ENCODE measurements at places on chromosomes 2 and 18.

DNA sequence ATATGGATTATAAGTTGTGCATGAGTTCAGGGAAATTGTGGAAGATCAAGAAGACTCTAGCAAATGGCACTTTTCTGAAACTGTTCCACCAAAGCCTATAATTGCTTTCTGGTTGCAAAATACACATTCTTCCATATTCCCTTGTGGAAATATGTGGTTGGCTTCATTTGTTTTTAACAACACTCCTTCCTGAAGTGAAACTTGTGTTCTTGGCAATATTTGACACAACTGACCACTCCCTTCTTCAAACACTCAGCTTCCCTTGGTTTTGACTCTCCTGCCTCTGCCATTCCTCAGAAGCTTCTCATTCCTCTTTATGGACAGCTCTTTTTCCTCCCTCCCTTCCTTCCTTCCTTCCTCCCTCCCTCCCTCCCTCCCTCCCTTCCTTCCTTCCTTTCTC is 192.3 kb downstream of the PMAIP1 start:
- DNase-seq, result no peak

DNA sequence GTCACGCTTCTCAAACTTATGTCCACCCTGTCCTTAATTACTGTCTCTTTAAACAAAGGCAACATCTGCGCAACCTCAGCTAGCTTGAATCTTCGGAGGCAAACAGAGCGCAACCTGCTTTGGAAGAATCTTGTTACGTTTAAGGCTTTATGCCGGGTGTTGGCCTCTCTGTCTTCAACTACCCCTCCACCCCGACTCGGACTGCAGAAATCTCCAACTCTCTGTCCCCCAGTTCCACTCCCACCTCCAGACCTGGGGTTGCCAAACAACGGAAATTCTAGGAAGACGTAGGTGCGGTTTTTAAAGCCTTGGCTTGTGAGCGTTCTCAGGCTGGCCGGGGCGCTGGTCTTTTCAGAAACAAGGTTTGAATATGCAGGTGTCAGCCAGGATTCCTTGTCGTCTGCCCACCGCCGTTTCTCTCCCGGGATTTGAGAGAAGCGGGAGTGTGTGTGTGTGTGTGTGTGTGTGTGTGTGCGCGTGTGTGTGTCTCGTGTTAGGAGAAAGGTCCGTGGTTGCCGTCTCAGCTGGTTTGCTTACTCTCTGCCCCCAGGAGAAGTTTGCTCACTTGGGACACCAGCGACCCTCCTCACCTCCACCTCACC is 1.1 kb upstream of the ONECUT2 start:
- no peak for DNase-seq

- DNase-seq, result no peak
Observed at GRCh38 chr2:144942516-144943256, 422.8 kb upstream of the ZEB2 start.

DNA sequence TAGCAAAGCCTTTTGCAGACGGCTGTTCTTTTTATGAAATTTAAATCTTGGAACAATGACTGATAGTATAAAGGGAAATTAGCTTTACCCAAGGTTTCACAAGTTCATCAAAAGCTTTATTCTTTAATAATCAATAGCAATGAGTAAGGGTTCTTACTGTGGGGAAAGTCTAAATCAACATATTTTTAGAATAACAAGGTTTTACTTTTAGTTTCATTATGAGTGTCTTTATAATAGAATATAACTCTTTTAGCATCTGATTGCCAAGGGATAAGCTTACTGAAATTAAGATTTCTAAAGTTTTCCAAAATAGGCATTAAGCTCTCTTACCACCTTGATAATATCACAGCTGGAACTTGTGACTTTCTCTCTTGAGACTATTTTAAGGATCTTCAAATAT is 1489.7 kb downstream of the LRP1B start:
- no peak for DNase-seq
